ENCODE measurements at places on chromosomes 2 and 18.

DNA sequence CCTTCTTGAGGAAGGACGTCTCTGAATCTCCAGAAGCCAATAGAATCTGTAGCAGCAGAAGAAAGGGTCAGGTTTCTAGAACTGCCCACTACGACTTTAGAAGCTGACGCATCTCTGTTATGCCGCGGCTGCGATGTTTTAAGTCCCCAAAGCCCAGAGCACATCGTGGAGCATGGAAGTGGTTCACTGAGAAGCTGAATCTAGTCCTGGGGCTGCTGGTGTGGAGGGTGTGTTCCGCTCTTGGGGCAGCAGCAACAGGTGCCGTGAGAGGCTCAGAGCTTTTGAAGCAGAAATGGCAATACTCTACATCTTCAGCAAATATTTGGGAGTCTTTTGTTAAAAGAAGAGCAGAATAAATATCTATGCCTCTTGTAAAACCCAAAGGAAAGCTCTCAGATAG is 48.9 kb upstream of the RMDN2 start:
- DNase-seq: no peak

DNA sequence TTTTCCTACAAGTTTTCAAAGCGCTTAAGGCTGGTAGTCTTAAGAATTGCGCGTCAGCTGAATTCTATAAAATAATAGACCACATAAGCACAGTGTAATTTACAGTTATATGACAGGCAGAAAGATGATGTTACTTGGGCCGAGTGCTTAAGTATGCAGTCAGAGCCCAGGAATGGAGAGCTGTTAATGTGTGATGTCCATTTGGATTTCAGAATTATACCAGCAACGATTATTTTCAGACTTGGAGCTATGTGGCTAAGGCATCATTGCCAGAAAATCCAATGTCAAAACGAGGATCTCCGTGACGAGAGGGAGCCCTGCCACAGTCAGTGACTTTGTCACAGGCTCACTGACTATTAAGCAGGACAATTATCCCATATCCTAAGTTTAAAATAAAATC is 3.4 kb downstream of the KLF7 start:
- no peak for DNase-seq

- DNase-seq: no peak
Observed at GRCh38 chr2:237459741-237460174, 27.3 kb upstream of the MLPH start.

- DNase-seq: no peak
Observed at GRCh38 chr2:60023256-60023985, 530.0 kb downstream of the BCL11A start.

GRCh38 chr2:96399342-96400048 is 63.9 kb downstream of the NCAPH start:
- no peak for DNase-seq

DNA sequence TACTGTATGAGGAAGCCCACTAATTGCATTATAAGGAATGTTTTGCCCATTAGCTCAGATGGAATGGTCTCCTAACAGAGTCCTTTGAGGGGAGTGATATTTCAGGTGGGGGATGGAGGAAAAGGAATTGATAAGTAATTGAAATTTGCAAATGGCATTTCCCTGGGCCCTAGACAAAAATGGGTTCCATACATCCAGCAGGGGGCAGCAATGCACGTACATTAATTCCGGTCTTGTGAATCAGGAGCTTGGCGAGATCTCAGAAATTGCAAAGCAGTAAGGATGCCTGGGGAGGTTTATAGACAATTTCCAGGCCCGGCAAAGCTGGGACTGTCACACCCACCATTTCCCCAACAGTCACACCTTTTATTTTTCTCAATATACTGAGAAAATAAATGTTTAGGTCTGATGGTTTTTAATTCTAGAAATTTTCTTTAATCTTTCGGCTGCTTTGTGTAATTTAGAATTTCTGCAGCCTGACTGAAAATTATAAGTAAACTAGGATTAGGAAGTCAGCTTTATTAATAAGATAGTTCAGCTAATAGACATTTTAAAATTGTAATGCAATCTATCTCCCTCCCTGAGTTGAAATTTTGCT is 122.8 kb downstream of the LYPD1 start:
- DNase-seq: peak; percentile 84

DNA sequence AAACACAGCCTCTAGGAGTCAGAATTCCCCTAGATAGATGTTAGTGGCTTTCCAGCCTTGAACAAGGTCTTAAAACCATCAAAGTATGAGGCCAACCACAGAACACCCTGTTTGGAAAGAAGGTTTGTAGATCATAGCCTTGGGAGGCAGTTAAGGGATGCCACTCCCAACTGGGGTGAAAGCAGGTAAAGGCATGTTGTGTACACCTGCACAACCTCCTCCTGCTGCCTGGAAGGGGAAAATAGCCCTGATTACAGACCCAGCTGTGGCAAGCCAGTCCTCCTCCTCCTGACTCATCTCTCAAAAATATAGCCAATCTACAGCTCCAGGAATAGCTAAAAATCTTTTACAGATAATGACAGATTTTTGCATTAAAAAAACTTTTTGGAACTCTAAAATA is 108.1 kb downstream of the RBM43 start:
- DNase-seq: no peak

- no peak for DNase-seq
Observed at GRCh38 chr2:42124011-42124785, 45.0 kb upstream of the EML4 start.

Data from spinal cord (tissue), 10 donors.